ENCODE measurements at places on chromosomes 7 and 10.
A peak's percentile ranks its signal among the peaks of the same experiment; 100 is the strongest.

DNA sequence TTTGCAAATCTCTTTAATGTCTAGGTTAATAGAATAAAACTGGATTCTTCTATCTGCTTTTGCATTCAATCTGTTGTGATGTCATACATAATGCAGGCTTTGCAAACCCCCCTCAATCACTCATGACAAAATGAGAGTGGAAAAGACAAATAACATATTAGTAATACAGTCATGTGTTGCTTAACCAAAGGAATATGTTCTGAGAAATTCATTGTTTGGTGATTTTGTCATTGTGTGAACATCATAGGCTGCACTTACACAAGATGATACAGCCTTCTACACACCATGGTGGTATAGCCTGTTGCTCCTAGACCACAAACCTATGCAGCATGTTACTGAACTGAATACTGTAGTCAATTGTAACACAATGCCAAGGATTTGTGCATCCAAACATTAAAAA is 87.3 kb upstream of the SEC61G start:
- DNase-seq: no peak

GRCh38 chr7:137091396-137091795 is 222.9 kb downstream of the CHRM2 start:
- no peak for DNase-seq

GRCh38 chr10:21514129-21514817 is 11.2 kb downstream of the SKIDA1 start:
- no peak for DNase-seq

- peak; percentile 15 for DNase-seq
Measured at GRCh38 chr10:35409094-35409582, 72.8 kb downstream of the CCNY start.

- DNase-seq: no peak
Measured at GRCh38 chr10:124870854-124871425, 69.3 kb downstream of the ABRAXAS2 start.

GRCh38 chr7:24158975-24159374 is 125.0 kb upstream of the NPY start:
- DNase-seq: no peak

DNA sequence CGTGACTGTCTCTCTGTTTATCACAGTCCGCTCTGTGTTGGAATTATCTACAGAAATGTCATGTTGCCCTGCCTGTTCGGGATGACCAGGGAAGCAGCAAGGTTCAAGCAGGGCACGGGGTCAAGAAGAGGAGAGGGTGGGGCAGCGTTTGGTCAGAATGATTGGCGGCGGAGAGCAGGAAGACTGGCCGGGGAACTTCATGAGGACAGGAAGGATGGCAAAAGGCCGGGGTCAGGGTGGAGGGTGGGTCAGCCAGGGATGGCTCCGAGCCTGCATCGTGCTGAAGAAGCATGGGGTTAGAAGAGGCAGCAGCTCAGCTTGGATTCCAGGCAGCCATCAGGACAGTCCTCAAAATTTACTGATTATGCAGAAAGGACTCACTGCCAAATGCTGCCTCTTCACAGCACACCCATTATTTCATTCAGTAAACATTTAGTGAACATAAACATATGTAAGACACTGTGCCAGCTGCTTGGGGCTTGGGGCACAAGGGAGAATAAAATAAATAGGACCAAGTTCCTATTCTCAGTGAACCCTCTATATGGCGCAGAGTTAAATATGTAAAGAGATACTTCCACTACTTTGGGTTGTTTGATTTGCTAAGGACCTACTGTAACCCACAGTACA is 42.8 kb downstream of the WNT2 start:
- DNase-seq: no peak

- no peak for DNase-seq
Measured at GRCh38 chr7:29564496-29565223, 1.0 kb downstream of the PRR15 start.

DNA sequence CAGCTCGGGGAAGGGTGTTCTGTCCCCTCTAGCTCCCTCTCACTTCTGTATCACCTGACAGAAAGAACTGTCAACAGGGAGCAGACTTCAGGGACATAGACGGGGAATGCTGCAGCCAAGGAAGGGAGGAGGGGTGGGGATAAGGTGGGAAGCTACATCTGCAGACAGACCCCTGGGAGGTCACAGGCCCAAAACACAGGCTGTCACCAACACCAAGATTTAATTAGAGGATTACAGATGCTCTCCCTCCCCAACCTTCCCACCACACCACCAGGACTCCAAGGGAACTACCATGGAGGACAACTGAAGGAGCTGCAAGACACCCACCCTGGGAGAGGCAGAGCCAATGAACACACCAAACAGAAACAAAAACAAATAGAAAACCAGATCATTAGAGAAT is 425.2 kb upstream of the VSTM2A start:
- no peak for DNase-seq

- no peak for DNase-seq
Measured at GRCh38 chr10:88661577-88661976, 2.7 kb upstream of the LIPF start.

DNA sequence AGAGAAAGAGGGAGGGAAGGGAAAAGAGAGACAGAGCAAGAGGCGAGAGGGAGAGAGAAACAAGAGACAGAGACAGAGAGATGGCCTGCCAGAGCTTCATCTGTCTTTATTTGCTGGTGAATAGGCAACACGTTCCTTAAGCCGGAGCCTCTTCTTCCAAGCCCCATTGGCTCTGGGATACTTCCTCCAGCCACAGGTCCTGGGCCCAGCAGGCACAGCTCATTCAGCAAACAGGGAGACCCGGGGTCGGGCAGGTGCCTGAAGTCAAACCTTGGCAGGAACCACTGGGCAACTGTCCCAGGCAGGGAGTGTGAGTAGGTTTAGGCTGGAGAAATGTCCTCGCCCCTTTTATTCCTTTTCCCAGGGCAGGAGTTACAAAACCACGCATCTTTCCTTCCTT is 68.2 kb downstream of the MYL10 start:
- DNase-seq: no peak

GRCh38 chr10:87849001-87849400 is 14.3 kb downstream of the KLLN start:
- DNase-seq: no peak

GRCh38 chr7:155167706-155168365 is 97.7 kb downstream of the HTR5A start:
- no peak for DNase-seq

DNA sequence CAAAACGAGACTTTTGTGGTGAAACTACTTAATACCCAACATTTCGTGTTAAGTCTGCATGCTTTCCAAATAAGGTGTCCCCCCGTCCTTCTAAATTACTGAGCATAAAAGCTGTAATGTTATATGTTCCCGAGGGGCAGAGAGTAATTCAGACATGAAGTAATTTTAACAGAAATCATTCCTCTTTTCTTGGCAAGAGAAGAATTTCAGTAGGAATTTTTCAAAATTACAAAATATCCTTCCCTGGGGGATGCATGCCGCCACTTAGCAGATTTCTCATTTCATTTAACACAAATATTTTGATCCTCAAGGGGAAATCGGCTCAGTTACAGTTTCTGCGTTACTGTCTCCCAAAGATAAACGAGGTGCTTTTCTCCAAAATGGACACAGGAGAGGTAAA is 213.2 kb upstream of the RHOBTB1 start:
- DNase-seq: no peak

DNA sequence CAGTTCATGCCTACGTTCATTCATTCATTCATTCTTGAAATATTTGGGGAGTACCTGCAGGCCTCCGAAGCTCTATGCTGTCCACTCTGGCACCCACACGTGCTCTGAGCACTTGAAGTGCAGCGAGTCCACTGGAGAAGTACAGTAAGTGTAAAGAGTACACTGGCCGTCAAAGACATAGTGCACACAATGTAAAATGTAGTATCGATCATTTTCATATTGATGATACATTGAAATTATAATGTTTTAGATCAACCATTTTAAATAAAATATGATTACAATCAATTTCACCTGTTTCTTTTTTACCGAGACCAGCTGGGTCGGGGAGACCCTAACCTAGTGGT is 37.0 kb upstream of the PURB start:
- DNase-seq: no peak

GRCh38 chr7:73669288-73669701 is 1.7 kb downstream of the VPS37D start:
- no peak for DNase-seq

GRCh38 chr7:25849500-25850184 is 302.4 kb upstream of the NFE2L3 start:
- no peak for DNase-seq

GRCh38 chr10:20020677-20021076 is 204.4 kb downstream of the PLXDC2 start:
- no peak for DNase-seq

- DNase-seq: no peak
Measured at GRCh38 chr10:26821699-26822570, 38.8 kb downstream of the ABI1 start.

DNA sequence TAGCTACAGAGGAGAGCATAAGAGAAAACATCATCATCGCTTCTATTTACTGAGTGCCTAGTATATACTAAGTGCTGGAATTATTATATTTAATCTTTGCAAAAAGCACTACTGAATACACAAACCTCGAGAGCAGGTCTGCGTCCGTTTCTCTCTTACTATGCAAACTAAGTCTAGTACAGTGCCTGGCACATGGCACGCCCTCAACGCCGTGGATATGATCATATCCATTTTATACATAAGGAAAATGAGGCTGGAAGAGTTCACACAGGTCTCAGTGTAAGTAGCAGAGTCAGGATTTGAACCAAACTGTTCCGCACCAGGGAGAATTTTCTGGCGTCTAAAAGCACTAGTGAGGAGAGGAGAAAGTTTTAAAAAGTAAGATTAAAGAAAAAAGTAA is 17.6 kb downstream of the MXI1 start:
- DNase-seq: no peak

- no peak for DNase-seq
Measured at GRCh38 chr10:94029955-94030354, 36.2 kb downstream of the PLCE1 start.

GRCh38 chr10:70540789-70541360 is 61.7 kb downstream of the PRF1 start:
- no peak for DNase-seq

DNA sequence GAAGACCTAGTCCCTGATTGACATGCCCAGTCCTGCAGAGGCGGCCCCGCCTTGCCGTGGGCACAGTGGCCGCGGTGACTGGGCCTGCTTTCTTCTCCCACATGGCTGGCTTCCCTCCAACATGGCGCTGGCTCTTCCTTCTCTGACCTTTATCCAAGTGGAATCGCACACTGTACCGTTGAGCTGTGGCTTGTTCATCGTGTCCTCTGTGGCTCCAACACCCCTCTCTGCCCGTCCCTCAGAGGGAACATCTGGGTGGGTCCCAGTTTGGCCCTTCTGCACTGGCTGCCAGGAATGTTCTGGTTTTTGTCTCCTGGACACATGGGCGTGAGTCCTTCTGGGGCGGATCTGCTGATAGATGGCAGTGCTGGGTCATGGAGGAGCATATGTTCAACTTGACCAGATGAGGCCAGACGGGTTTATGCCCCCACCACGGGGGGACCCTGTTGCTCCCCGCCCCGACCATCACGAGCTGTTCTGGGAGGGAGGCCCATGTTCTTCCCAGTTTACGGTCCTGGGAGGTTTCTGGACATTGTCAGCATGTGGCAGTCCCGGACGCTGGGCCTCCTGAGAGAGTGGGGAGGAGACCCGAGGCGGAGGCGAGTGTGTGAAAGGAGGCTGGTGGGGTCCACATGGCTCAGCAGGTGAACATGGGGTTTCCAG is 63.5 kb downstream of the LHPP start:
- DNase-seq: no peak

GRCh38 chr10:4281190-4281825 is 496.3 kb upstream of the KLF6 start:
- DNase-seq: no peak

DNA sequence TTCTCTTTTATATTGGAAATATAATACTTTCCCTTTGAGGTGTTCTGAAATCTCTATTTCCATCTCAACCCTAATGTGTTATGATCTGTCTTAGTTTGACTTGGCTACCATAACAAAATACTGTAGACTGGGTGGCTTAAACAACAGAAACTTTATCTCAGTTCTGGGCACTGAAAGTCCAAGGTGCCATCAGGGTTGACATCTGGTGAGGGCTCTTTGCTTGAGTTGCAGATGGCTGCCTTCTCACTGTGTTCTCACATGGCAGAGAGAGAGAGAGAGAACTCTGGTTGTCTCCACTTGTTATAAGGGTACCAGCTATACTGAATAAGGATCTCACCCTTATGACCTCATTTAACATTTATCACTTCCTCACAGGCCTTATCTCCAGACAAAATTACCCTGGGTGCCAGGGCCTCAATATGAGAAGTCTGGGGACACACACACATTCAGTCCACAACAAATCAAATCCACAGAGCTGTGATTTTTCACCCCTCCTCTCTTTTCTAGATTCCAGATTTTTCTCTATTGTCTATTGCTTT is 104.5 kb downstream of the SRI start:
- DNase-seq: no peak

DNA sequence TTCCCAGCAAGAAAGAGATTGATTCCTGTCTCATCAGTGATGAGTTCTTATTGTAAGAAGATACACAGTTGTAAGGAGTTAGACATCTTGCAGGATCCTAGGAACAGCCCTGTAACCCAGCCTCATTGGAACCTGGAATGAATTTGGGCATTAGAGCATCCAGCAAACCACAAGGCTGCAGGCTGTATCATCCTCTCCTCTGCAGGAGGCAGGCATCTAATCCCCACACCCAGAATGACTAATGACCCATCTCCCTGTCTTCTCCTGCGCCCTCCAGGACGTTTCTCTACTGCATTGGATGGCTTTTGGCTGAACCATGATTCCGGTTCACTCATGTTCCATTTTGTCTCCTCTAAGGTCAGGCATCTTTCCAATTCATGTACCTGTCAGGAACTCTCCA is 233.9 kb downstream of the POU6F2 start:
- no peak for DNase-seq

GRCh38 chr10:15336211-15336610 is 34.9 kb downstream of the FAM171A1 start:
- DNase-seq: no peak

DNA sequence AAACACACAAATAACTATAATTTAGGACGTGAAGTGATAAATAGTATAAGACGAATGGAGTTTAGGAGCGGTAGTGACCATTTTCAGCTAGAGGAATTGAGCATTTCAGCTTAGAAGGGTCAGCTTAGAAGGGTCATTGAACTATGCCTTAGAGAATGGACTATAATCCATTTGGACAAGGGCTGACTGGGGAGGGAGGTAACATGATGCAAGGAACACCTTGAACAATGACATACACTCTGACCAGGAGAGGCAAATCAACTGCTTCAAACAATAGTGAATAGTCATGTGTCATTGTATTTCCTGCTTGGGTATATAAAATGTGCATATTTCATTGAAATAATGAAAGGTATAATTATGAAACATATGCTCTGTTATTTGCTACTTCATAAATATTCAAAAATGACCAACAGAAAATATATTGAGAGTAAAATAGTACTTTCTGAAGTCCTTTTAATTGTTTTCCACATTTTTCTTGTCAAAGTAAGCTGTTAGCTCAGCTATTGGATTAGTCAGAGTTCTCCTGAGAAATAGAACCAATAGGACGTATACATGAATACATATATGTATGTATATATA is 40.5 kb upstream of the WASL start:
- no peak for DNase-seq

Measured in CD4-positive, alpha-beta T cell treated with Interleukin-15 for 4 hours (primary cell).